ENCODE measurements at places on chromosomes 1 and 21.

GRCh38 chr1:45246760-45247159 is 40.4 kb upstream of the ZSWIM5 start:
- DNase-seq: no peak

DNA sequence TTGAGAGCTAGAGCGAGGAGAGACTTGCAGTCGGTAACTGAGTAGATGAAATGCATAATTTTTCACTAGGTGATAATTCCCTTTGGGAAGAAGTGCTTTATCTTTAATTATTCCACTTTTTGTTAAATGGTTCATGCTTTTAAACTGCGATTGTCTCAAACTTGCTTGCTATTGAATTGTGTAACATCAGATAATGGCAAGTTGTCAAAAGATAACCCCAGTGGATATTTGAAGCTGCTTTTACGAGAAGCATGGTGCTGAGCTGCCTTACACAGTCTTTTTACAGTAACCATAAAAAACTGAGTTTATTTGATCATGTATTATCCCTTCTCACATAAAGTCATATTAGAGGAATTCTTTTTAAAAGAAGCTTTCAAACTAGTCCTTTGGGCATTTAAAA is 30.2 kb downstream of the TMEM50B start:
- no peak for DNase-seq

GRCh38 chr1:47853059-47853458 is 144.1 kb downstream of the TRABD2B start:
- DNase-seq: no peak

GRCh38 chr1:179825206-179825605 is 52.4 kb downstream of the TOR1AIP2 start:
- DNase-seq: no peak

GRCh38 chr1:25806418-25806817 is 6.4 kb downstream of the SELENON start:
- DNase-seq: no peak

GRCh38 chr1:28470146-28470545 is 35.7 kb upstream of the RCC1 start:
- no peak for DNase-seq

GRCh38 chr1:107943694-107944093 is 21.3 kb downstream of the VAV3 start:
- DNase-seq: no peak

DNA sequence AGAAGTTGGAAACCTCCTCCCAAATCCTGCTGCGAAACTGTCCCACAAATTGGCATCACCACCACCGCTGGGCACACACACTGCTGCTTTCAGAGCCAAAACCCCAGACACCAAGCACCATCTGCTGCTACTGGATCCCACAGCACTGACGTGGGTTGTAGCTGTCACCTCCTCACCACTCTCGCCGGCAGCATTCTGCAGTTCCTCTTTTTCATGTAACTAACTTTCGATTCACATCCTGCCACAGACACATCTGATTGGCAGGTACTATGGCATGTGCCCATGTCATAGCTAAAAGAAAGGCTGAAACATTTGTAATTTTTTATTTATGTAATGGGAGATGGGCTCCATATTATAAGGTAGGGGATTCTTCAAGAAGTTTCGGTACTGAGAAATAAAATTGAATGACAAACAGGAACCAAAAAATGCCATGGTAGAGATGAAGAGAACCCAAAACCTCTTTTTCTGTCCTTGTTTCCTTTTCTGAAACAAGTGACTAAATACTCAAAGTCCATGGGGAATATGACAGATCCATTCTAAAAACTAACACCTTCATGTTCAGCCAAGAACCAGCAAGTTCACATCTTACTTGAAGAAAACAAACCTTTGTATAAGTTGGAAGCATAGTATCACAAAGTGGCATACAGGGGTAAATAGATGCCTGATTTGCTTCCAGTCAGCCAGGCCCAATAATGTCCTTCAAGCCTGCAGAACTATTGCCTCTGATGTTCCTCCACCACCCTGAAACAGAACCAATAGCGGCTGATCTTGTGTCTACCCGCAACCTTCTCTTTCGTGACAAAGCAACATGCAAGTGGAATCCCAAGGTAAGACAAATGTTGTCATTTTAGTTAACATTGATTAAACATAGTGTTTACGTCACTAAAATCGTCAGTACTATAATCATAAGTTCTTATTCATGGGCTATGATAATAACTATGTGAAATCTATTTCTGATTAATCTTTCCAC is 26.6 kb upstream of the RGS13 start:
- DNase-seq: peak; percentile 94

- no peak for DNase-seq
Measured at GRCh38 chr1:198072177-198072576, 84.6 kb upstream of the NEK7 start.

DNA sequence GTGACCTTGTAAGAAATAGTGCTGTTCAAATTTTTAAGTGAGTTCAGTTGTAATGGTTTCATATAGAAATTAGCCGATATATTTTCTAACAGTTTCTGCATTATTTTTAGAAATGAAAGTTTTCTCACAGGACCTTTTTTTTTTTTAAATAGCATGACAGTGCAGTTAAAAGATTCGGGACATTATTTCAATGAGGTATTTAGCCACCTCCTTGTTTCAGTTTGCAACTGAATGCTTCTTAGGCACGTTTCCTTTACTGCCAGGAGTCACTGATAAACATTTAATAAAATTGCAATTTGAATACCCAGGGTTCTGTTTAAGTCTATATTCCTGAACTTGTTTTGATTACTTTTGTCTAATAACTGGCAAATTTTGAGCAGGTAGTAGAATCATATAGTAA is 304.7 kb downstream of the TM2D1 start:
- no peak for DNase-seq

DNA sequence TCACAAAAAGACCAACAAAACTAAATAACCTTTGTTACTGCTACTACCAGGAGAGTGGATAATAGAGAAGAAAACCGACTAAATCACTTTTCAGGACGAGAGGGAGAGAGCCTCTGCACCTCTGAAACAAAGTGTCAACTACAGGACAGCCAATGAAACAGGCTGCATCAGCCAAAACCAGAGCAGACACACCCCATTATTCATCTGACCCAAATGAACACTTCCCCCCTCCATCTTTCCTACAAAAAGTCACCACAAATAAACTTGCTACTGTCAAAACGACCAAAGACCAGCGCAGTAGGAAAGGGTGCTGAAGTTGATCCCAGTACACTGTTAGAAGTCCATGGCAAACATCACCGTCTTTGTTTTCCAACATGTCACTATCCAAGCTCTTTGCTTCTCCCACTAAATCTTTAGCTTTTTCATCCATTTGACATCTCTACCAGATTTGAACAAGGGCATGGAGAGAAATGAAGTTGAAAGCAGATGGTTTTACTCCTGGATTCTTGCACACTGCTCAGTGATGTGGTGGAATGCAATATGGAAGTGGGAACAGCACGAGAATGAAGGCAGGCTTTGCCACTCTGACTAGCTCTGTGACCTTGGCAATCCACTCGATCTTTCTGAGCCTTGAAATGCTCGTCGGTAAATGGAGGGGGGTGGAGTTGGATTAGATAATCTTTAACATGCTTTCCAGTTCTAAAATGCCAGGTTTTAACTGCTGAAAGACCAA is 20.5 kb downstream of the DSTYK start:
- DNase-seq: no peak

GRCh38 chr1:165257969-165258459 is 98.5 kb downstream of the LMX1A start:
- DNase-seq: peak; percentile 41

- no peak for DNase-seq
Measured at GRCh38 chr1:183058851-183059502, 35.8 kb downstream of the LAMC1 start.

- no peak for DNase-seq
Measured at GRCh38 chr1:61215676-61216289, 133.4 kb downstream of the NFIA start.

- peak; percentile 40 for DNase-seq
Measured at GRCh38 chr1:205438213-205439158, 16.6 kb upstream of the LEMD1 start.

DNA sequence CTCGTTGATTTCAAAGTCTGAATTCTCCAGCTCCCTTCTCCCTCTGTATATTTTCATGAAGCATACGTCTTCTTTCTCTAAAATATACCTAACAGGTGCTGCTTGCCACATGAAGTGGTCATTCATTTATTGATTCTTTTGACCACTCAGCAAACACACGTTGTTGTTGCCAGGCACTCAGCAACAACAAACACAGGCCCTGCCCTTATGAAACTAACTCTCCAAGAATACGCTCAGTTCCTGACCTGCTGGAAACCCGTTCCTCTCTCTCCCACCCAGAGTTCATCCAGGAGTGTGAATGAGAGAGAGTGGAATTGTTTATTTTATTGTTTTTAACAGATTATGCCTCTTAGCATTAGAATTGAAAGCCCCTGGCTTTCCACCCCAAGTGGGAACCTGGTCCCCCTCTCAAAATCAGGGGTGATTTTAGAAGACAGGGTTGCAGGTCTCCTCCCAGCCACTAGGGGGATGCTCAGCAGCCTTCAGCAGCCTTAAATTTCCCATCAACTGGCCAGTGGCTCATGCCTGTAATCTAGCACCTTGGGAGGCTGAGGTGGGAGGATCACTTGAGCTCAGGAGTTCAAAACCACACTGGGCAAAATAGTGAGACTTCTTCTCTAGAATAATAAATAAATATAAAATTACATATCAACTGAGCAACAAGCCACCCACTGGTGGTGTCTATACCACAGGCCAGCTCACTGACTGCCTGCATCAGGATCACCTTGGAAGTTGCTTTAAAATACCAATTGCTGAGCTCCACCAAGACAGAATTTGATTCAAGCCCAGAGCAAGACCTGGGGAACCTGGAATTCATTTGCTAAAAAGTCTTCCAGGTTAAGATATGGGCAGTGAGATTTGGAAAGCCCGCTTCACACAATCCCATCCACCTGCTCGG is 181.0 kb upstream of the KLHDC7A start:
- DNase-seq: peak; percentile 20

- DNase-seq: no peak
Measured at GRCh38 chr1:87968197-87968955, 639.7 kb downstream of the LMO4 start.

DNA sequence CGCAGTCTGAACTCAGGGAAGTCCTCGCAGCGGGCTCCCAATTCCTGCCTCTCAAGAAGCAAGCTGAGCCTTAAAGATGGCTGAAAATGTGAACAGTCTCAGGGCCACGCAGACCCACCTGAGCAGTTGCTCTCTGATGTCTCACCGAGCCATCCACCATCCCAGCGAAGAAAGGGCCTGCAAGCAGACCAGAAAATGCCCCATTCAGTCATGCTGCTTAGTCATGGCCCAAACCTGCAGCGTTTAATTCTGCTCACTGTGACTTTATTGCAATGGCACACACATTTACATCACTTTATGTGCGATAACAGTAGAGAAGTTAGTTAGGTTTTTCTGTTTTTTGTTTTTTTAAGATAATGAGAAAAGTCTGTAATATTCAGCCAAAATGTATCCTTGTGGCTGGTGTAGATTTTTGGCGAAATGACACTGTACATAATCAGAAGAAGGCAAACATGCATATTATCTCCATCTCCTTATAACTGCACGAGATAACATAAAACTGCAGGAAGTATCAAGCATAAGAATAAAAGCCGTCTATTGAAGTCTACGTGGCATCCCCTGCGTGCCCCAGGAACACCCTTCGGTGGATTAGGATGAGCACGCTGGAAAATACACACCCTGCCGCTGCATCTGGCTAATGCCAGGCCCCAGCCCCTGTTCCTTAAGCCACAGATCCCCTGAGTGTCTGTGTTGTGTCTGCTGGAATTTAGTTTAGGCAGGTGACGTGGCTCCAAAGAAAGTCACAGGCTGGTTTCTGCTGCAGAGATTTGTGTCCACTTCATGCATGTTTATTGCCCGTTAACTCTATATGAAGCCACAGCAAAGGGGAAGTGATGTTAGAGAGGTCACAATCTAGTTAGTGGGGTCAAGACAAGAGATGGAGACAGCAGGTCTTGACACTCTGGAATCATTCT is 119.8 kb upstream of the IRF2BP2 start:
- DNase-seq: peak; percentile 35

DNA sequence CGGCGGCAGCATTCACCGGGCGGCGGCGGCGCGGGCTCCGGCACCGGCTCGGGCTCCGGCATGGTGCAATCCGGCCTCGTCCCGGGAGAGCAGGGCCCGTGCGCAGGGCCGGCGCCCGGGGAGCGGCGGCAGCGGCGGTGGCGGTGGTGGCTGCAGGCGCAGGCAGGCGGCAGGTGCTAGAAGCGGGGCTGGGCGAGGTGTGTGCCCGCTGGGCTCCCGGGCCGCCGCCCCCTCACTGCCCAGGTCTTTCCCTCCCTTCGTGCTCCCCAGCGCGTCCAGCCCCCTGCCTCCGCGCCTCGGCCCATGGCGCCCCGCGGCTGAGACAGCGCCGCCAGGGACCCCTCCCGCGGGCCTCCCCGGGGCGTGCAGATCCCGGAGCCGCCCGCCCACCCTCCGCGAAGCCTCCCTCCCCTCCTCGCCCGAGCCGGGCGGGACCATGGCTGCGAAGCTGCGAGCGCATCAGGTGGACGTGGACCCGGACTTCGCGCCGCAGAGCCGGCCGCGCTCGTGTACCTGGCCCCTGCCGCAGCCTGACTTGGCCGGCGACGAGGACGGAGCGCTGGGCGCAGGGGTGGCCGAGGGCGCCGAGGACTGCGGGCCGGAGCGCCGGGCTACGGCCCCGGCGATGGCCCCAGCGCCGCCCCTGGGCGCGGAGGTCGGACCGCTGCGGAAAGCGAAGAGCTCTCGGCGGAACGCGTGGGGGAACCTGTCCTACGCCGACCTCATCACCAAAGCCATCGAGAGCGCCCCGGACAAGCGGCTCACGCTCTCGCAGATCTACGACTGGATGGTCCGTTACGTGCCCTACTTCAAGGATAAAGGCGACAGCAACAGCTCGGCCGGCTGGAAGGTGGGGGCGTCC is 492 bp downstream of the FOXO6 start:
- peak; percentile 15 for DNase-seq

DNA sequence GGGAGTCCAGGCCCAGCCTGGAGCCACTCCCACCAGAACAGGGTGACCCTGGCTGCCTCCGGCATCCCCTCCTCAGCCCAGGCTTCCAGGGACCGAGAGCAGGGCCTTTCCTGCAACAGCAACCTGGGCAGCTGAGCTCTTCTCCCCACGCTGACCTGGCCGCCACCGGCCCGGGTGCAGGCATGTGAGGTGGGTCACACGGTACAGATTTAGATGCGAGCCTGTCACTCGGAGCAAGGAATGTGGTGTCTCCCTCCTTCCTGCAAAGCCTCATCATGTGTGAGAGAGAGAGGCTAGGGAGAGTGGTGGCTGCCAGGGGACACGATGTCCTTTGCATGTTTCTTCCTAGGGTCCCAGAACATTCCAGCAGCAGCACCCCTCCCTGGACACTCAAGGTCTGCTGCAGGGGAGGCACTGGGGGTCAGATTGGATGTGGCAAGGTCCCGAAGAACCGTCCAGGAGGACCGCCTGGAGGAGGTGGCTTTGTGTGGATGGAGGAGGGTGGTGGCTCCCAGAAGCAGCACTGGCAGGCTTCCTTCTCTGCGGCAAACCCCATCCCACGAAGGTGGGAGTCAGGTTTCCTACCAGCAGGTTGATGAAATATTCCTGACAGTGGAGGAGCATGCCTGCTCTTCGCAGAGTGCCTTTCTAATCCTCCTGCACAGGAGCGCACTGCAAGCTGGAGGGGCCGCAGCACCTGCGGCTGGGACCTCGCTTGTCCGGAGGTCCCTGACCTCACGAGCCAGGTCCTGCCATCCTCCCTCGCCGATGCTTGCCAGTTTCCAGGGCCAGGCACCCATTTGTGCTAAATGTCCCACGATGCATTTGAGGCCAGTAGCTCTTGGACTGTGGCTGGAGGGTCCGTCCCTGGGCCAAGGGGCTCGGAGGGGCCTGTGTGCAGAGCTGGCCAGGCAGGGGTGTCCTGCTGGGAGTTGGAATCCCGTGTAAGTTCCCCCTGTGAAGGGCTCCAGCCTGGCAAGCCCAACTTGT is 68.4 kb downstream of the PRDM16 start:
- no peak for DNase-seq

- DNase-seq: no peak
Measured at GRCh38 chr1:63969441-63969901, 195.7 kb downstream of the ROR1 start.

Data from inflammatory macrophage treated with lipopolysaccharide for 4 hours (primary cell).